ENCODE measurements at places on chromosomes 7 and 10.

DNA sequence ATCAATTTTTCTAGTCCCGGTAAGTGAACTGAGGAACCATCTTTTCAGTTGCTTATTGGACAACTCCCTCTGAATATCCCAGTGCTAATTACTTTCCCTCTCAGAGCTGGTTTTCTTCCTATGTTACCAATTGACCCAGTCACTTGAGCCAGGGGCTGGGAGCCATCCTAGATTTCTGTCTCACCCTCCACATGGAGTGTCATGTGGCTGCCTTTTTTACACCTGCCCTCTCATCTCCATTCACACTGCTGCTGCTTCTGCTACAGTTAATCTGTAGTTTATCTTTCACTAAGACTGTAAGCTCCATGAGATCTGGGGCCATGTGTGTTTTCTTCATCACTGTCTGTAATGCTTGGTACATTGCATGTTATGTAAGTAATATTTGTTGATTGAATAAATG, 35.8 kb downstream of the VCL start:
- no peak for DNase-seq

DNA sequence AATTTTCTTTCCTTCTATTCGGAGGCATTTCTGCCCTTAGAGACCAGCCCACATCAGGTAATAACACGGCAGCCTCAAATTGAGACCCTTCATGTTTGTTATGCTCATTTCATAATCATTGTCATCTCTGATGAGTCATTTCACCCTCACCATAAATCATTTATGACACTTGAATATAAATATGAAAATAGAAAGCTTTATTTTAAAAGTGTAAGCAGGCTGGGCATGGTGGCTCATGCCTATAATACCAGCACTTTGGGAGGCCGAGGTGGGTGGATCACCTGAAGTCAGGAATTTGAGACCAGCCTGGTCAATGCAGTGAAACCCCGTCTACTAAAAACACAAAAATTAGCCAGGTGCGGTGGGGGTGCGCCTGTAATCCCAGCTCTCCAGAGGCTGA, 57.4 kb upstream of the EGFR start:
- DNase-seq = no peak

DNA sequence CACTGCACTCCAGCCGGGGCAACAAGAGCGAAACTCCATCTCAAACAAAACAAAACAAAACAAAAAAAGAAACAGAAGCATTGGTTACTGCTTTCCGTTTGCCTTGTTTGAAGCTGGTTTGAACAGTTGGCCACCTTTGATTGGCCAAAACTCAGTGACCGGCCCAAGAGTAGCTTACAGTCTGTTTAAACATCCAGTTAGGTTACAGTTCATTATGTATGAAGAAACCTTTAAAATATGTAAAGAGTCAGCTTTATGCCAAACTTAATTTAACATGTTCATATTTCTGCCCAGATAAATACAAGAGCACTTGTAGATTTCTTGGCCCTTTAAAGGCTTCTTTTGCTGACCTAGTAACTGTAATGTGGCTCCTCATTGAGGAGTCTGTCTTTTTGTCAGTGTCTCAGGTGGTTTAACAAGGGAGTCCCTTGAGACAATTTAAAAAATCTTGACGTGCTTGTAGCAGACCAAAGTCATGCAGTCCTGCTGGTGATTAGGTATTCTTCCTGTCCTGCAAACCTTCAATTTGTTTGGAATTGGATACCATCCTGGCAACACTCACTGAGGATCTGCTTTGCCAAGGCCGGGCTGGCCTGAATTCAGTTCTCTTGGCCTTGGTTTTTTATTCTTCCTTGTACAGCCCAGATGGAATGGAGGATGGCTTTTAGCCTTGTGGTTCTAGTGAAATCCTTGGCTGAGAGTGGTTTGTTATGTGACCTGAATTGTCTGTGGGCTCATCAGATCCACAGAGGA, 128.9 kb downstream of the PLXDC2 start:
- DNase-seq = no peak

GRCh38 chr10:23379686-23380085, 35.1 kb upstream of the C10orf67 start:
- no peak for DNase-seq

DNA sequence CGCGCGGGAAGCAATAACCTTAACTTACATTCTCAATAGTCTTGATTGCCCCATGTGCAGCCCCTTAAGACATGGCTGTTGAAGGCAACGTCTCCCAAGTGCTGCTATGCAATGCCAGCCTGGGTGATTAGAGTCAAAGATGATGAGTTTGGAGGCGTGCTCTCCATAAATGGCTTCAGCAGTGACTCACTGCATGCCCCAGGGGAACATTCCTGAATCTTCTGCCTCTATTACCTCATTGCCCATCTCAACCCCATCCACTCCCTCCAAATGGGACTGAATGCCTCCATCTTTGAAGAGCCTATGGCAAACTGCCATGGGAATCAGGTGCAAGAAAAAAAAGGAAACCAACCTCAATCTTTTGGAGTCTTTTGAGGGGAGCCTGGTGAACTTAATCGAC, 282.8 kb downstream of the SNX10 start:
- DNase-seq = no peak

DNA sequence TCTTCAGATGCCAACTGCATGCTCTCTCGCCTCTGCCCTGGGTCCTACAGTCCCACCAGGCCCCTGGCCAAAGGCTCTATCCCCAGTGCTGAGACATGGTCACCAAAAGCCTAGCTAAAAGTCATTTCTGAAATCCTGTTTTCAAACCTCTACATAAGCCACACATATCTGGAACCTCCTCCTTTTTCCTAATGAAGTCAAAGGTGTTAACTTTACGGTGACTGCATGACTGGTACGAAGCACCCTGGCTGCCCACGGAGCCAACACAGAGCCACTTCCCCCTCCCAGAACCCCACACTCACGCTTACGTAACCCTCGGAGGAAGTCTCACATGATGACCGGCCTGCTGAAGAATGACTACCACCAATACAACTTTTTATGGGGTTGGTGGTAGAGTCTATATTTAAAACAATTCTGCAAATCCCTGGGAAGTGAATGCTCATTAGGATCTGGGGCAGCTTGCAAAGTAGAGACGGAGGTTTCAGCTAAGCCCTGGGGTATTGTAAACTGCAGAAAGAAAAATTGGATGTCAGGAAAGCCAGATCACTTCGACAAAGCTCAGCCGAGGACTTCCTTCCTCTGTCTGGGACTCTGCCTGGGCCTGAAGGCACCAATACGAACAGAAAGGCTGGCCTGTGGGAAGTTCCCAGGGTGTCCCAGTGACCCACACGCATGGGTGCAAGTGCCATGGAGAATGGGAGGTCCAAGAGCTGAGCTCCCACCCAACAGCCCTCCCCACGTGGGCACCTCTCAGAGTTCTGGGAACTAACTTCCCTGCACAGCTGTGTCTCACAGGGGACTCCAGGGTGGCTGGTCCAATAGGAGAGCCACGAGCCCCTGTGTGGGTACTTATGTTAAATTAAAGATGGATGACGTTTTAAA, 50.7 kb downstream of the PDGFA start:
- DNase-seq = no peak

- no peak for DNase-seq
These were observed 23.3 kb downstream of the PRTFDC1 start for GRCh38 chr10:24929056-24929544.

DNA sequence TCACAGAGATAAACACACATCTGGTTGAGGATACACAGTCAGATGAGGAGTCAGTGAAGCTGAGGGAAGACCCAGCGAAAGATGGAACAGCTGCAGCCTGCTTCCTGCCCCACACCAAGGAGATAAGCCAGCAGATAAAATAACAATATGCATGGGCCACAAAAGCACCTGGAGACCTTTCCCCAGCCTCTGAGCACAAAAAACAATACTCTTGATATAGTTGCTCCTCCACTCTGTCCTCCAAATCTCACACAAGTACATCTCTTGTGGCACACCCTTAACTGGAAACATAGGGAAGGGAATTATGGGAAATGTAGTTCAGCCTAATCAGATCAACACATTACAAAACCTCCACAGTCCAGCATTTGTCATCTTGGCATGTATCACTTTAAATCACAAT, 9.7 kb upstream of the FHIP2A start:
- no peak for DNase-seq

GRCh38 chr10:86716466-86716865, 40.0 kb upstream of the BMPR1A start:
- DNase-seq = no peak

GRCh38 chr7:35032166-35032565, 5.1 kb downstream of the DPY19L1 start:
- DNase-seq = no peak

DNA sequence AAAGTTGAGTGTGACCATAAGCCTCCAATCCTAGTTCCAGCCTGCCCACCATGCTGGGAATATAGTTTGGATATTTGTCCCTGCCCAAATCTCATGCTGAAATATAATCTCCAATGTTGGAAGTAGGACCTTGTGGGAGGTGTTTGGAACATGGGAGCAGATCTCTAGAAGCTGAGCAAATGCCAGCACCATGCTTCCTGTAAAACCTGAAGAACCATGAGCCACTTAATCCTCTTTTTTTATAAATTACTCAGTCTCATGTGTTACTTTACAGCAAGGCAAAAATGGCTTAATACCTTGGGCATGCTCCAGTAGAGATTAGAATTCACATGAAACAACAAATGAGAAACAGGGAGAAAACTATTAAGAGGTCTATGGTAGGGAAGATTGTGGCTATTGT, 27.2 kb downstream of the STEAP1 start:
- DNase-seq = no peak

DNA sequence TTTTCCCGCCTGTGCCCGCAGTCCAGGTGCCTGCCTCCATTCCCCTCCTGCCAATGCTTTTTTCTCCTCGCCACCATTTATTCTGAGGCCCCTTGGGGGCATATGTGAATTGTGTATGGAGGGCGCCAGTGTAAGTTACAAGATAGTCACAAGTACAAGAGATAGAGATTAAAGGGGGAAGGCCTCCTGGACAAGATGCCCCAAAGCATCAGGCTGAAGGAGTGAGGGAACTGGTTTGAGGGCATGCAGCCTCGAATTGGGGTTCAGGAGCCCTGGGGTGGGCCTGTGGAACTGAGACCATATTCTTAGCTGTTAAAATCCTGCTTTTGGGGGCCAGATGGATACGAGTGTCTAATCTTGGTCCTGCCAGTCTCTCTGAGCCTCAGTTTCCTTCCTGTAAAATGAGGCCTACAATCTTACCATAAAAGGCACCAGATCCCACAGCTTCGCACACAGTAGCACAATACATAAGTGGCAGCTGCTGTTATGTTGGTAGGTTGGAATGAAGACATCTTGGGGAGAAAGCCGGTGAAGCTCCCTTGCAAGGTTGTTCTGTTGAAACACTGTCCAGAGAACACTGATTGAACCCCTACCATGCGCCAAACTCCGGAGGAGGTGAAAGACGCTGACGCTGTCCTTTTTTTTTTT, 545 bp upstream of the COMTD1 start:
- DNase-seq = no peak

GRCh38 chr7:25765110-25765655, 386.8 kb upstream of the NFE2L3 start:
- DNase-seq = no peak

GRCh38 chr10:93143281-93143680, 69.6 kb downstream of the CYP26A1 start:
- DNase-seq = no peak

- no peak for DNase-seq
These were observed 594.2 kb downstream of the CALN1 start for GRCh38 chr7:71817916-71818315.

GRCh38 chr7:157904211-157904865, 567.5 kb downstream of the DNAJB6 start:
- no peak for DNase-seq

DNA sequence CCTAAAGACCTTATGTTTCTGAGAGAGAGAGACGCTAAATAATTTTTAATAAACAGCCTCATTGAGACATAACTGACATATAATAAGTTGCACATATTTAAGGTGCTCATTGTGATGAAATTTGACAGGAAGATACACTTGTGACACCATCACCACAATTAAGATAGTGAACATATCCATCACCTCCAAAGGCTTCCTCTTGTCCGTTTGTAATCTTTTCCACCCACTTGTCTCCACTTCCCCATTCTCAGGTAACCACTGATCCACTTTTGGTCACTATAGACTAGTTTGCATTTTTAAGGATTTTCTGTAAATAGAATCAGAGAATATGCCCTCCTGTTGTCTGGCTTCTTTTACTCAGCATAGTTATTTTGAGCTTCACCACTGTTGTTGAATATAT, 195.1 kb upstream of the WDR11 start:
- DNase-seq = no peak

All from DMS 273 treated with DMSO at 0.1 percent for 48 hours (cell line).